ENCODE measurements at places on chromosomes 2 and 18.

- no peak for DNase-seq
Measured at GRCh38 chr2:160871953-160872352, 288.3 kb upstream of the TANK start.

DNA sequence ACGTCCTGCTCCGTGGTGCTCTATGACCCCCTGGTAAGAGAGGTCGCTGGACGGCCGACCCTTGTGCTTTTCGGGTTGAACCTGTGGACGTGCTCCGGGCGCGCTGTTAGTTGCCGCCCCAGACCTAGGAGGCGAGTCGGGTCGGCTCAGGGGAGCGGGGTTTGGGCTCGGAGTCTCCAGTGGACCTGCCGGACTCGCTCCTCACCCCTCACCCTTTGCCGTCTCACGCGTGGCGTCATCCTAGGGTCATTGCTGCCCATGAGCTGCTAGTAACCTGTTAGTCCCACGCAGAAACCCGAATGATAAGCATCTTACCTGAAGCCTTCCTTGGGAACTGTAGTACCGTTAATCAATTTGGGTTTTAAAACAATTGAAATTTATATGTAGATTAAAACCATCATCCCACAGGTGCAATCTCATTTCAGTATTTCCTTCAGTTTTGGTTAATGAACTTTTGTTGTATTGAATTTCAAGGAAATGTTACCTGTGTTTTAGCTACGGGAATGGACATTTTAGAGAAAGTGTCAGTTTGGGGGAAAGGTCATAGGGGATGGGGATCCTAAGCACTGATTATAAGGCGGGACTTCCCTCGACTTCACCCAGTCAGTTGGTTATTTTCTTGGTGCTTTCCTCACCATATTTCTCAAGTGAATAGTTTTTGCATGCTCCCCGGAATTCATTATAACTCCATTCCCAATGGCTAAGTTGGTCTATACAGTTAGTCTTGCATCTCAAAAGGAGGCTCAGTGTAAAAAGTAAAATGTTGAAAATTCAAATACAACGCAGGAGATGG lies 536 bp downstream of the ELP2 start:
- DNase-seq: peak; percentile 31

- DNase-seq: no peak
Measured at GRCh38 chr2:177400337-177400923, 7.9 kb downstream of the AGPS start.

DNA sequence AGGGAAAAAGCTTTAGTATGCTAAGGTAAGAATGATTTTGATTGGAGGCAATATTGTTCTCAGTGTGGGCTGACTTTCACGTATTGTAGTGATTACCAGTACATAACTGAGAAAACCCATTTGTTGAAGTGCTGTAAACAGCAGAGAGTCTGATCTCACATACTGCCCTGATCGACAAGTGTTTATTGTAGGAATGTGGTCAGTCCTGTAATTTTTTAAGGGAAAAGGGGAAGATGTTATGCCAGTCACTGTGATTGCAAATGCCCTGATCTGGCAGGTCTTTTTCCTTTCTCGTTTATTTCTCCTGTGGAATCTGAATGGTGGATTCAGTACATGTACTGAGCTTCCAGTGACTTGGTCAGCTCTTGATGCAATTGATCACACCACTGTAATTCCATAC lies 11.5 kb downstream of the SPATS2L start:
- no peak for DNase-seq

GRCh38 chr2:209473930-209474419 lies 50.1 kb downstream of the MAP2 start:
- peak; percentile 11 for DNase-seq

GRCh38 chr2:223314811-223315210 lies 262.8 kb downstream of the KCNE4 start:
- no peak for DNase-seq

- DNase-seq: no peak
Measured at GRCh38 chr2:194566907-194567660, 1089.9 kb upstream of the SLC39A10 start.

DNA sequence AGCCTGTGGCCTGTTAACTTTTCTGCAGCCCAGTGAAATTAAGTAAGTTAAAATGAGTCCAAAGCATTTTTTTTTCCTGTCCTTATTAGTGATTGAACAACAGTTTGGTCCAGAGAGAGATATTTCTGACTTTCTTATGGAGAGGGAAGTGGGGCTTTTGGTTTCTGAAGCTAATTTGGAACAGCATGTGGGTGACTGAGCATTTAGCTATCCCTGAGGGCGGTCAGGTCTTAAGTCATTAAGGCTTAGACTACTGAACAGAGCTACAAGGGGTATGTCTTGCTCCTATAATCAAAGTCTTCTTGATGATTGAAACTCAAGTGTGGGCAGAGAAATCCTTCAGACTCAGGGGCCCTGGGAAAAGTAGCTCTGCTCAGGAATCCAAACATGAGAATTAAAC lies 14.0 kb downstream of the ARHGAP25 start:
- DNase-seq: no peak

- DNase-seq: no peak
Measured at GRCh38 chr2:109422758-109423500, 190.8 kb downstream of the SEPTIN10 start.

DNA sequence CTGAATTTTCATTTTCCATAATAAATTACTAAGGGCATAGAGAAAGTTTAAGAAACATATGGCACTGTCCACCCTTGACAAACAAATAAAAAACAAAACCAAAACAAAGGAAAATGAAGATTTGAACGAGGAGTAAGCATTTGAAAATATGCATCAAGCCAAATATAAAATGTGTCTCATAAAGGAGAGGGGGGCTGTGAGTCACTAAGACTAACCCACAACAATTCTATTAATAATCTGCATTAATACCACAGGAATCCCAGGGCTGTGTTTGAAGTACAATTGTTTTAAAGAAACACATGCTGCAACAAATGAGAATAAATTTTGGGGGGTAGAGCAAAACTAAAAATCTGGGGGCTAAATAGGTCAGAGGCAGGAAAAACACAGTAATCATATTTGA lies 53.8 kb upstream of the STK17B start:
- DNase-seq: no peak

DNA sequence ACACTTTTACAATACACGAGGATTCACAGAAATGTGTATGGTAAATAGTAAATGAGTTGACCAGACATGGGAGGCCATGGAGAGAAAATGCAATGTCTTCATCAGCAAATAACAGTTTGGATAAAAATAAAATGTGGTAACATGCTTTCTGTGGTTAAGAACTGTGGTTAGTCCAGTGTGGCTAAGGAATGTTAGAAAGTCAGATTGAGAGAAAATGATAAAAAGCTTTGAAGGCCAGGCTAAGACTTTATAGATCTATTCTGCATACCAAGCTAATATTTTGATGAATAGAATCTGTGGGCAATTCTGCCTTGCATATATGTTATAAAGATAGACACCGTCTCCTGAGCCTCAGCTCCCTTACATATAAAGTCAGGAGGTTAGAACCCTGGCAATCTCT lies 215.9 kb downstream of the SOX11 start:
- DNase-seq: no peak

DNA sequence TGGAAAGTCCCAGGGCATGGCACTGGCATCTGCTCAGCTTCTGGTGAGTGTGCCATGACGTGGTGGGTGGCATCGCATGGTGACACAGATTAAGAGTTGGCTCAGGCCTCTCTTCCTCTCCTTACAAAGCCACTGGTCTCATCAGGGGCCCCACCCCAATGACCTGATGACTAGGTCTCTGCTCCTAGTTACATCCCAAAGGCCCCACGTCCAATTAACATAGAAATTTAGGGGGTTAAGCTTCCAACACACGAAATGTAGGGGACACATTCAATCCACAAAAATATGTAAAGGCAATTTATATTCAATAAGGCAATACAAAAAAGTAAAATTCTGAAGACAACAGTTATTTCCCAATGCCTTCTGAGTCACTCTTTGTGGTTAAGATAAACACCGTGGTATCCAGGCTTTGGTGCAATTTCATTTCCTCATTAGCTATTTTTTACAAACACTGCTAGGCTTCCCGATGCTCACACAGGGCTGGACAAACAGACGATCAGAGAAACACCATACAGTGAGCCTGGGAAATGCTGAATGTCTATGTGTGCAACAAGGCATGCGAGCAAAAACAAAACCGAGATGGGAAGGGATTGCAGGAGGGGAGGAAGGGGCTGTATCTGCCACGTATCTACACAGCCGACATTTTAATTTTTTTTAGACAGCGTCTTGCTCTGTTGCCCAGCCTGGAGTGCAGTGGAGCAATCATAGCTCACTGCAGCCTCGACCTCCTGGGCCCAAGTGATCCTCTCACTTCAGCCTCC lies 67.2 kb downstream of the MBP start:
- DNase-seq: peak; percentile 92

- DNase-seq: no peak
Measured at GRCh38 chr2:187520121-187520624, 34.1 kb downstream of the TFPI start.
